Right lung (tissue), 10 donors: ENCODE measurements at places on chromosomes 7 and 10.

GRCh38 chr7:36191292-36191920 is 38.4 kb downstream of the EEPD1 start:
- DNase-seq = no peak

GRCh38 chr7:75704928-75705327 is 33.8 kb downstream of the HIP1 start:
- no peak for DNase-seq

DNA sequence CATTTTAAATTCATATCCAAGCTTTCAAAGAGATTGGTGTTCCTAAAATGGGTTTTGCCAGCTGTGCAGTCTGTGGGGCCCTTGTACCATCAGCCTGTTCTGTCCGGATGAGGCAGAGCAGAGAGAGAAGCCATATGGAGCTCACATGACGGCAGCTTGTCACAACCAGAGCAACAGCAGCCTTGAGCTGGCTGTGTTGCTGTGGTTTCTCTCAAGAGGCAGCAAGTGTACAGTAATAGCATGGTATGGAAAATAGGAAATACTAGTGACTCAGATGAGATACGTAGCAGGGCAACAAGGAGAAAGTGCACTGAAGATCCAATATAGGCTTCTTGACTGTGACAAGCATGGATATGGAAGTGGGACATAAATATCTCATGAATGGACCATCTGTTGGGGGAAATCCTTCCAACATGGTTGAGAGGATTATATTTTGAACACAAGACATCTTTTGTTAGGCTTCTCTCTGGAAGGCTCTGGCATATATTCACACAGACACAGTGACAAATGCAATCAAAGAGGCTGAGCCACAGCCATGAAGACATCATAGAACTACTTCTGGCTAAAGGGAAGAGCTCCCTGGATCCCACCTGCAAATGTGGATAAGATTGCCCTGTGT is 251.0 kb upstream of the TAC1 start:
- no peak for DNase-seq

DNA sequence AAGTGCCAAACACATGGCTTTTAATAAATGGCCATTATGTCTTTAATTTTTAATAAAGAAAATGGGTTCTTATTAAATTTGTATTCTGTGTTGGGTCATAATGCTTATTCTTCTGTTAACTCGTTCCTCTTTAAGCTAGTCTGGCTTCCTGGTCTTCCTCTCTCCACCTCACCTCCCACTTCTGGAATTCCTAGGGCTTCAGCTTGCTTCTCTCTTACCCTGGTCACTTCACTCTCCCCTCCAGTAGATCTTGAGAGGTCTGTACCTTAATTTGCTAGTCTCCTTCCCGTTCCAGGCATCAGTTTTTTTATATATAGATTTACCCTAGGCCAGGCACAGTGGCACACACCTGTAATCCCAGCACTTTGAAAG is 111.2 kb downstream of the RALA start:
- DNase-seq = no peak

DNA sequence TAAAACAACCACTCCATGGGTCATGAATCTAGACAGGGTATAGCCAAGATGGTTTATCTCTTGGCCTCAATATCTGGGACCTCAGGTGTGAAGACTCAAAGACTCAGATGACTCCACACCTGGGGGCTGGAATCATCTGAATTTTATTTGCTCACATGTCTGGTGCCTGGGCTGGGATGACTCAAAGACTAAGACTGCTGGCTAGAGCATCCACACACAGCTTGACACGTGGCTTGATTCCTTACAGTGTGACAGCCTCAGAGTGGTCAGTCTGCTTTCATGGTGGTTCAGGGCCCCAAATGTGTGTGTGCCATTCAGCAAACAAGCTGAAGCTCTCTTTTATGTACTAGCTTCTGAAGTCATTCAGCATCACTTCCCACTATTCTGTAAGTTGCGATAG is 333.7 kb downstream of the RNLS start:
- no peak for DNase-seq

DNA sequence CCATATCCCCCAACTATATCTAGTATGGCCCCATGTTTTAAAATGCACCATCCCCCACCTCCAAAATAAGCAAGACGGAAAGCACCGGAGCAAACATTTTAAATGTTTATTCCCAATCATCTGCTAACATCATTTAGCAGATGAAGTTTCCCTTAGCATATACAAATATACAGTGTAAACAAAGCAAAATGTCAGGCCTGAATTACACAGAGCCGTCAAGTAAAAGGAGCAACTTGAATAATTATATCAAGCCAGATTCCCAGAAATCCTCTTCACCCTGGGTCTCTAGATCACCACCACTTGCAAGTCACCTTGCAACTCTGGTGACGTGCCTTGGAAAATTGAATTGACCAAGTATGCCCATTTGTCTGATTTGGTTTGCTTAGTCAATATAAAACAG is 91.6 kb upstream of the COL1A2 start:
- no peak for DNase-seq

- no peak for DNase-seq
These were observed 363.3 kb downstream of the SEMA3D start for GRCh38 chr7:84823530-84823929.
